Muscle of leg (tissue), 16 donors: ENCODE measurements at places on chromosomes 12 and 14.

GRCh38 chr12:96302687-96303310, 97.4 kb downstream of the CDK17 start:
- no peak for DNase-seq
- H3K27me3 ChIP-seq, result no peaks in the 10 kb centered on the region
- no peaks in the 10 kb centered on the region for H3K4me1 ChIP-seq
- H3K4me3 ChIP-seq, result no peak overlapping the region
- H3K36me3 ChIP-seq, result peaks cover 5% of the 10 kb centered on the region

- H3K36me3 ChIP-seq, result no peaks in the 10 kb centered on the region
- H3K27ac ChIP-seq, result no peak overlapping the region
- no peaks in the 10 kb centered on the region for H3K27me3 ChIP-seq
- no peak for DNase-seq
Measured at GRCh38 chr14:29803045-29803444, 124.6 kb downstream of the PRKD1 start.

DNA sequence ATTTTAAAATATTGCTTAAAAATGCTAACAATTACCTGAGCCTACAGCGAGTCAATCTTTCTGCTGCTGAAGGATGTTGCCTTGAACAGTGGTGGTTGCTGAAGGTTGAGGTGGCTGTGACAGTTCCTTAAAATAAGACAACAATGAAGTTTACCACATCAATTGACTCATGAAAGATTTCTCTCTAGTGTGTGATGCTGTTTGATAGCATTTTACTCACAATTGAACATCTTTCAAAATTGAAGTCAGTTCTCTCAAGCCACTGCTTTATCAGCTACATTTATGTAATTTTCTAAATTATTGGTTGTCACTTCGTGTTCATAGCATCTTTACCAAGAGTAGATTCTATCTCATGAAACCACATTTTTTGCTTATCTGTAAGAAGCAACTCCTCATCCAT, 20.3 kb downstream of the CMAS start:
- no peak overlapping the region for H3K27ac ChIP-seq
- H3K36me3 ChIP-seq, result peaks cover 8% of the 10 kb centered on the region
- no peaks in the 10 kb centered on the region for H3K4me1 ChIP-seq
- no peaks in the 10 kb centered on the region for H3K27me3 ChIP-seq
- no peak overlapping the region for H3K4me3 ChIP-seq

DNA sequence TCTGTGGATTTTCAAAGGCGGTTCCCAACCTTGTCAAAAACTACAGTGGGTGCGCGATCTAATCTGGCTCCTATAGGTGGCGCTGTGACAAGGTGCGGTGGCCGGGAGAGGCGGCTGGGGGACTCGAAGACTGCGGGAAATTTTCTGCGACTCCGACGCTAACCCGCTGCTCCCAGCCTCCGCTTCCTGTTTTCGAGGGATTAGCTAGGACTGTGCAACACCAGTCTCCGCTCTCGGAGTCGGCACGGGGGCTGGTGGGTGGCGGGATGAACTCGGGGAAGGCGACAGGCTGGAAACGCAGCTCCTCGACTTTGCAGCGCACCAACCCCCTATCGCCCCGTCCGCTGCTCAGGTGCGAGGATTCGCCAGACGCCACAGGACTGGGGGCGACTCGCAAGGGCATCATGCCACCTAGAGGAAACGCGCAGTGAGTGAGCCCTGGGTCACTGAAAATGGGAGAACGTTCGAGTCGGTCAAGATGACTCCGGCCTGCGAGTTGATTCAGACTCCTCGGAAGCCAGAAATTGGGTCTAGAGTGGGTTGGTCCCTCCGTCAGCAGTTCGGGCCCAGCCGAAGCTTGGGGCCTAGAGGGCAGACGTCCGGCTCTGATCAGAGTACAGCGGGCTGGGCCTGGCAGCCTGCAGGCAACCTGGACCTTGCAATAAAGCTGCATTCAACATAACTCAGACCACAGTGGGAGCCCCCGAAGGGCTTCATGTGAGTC, 5.5 kb upstream of the PAX9 start:
- no peak for DNase-seq
- H3K27ac ChIP-seq, result no peak overlapping the region
- peaks cover 91% of the 10 kb centered on the region for H3K27me3 ChIP-seq
- no peak overlapping the region for H3K4me3 ChIP-seq
- no peaks in the 10 kb centered on the region for H3K36me3 ChIP-seq

DNA sequence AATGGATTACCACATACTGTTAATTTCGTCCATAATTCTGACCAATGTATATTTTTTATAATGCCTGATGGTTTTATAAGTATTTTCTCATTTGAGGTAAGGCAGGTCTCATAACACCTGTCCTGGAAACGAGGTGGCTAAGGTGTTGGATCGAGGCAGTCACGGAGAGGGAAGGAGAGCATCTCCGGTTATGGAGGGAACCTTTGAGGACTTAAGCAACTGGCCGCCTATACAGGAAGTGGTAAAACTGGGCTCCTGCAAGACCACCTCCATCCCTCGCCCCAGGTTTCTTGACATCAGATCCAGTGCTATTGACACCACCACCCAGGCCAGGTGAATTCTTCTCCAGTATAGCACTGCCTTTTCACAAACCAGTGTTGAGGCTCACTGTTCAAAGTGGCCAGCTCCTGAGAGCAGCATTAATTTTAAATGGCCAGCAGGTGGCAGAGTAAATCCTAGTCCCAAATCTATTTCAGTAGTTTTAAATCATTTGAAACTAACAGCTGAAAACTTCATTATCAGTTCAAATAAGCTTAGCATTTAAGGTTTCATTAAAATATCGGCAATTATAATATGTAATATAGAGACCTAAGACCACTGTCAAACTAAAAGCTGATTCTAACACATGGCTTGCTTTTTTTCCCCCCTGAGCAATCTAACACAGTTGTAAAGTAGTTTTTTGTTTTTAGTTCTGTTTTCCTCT, 100.8 kb downstream of the PPM1A start:
- no peak overlapping the region for H3K27ac ChIP-seq
- peak; percentile 76 for DNase-seq
- peak overlapping the region; percentile 3 for H3K4me3 ChIP-seq

GRCh38 chr14:29804481-29805266, 123.0 kb downstream of the PRKD1 start:
- no peaks in the 10 kb centered on the region for H3K36me3 ChIP-seq
- no peak overlapping the region for H3K27ac ChIP-seq
- no peaks in the 10 kb centered on the region for H3K4me1 ChIP-seq
- DNase-seq, result no peak
- no peaks in the 10 kb centered on the region for H3K27me3 ChIP-seq

GRCh38 chr12:15979096-15980092, 68.3 kb downstream of the DERA start:
- H3K4me1 ChIP-seq, result peaks cover 6% of the 10 kb centered on the region
- H3K36me3 ChIP-seq, result peaks cover 5% of the 10 kb centered on the region
- H3K27me3 ChIP-seq, result no peaks in the 10 kb centered on the region
- H3K27ac ChIP-seq, result peak overlapping the region; percentile 44
- H3K4me3 ChIP-seq, result no peak overlapping the region
- peak; percentile 31 for DNase-seq

DNA sequence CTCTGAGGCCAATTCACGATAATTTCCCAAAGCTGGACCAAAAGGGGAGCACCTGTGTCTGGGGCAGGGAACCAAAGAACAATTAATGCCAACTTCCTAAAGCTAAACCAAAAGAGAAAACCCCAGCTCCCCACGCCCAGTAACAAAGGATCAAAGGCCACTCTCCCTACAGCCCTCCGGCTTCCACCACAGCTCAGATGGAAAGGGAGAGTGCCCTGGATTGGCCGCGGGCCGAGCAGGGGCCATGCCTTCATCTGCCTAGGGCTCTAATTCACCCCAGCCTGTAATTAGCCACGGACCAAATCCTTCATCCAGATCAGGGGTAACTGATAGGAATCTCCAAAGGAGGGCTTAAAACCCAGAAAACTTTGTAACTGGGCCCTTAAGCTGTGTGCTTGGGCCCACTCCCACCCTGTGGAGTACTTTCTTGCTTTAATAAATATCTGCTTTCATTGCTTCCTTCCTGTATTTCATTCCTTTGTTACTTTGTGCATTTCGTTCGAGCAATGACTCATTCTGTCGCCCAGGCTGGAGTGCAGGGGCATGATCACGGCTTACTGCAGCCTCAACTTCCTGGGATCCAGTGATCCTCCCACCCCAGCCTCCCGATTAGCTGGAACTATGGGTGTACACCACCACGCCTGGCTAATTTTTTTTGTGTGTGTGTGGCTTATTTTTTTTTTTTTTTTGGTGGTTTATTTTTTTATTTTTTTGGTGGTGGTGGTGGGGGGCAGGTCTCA, 65.5 kb upstream of the PPP4R3A start:
- H3K36me3 ChIP-seq, result no peaks in the 10 kb centered on the region
- peaks cover 4% of the 10 kb centered on the region for H3K4me1 ChIP-seq
- no peak overlapping the region for H3K4me3 ChIP-seq
- no peak overlapping the region for H3K27ac ChIP-seq
- no peak for DNase-seq
- peaks cover 25% of the 10 kb centered on the region for H3K27me3 ChIP-seq

GRCh38 chr12:109604132-109604585, 30.6 kb downstream of the MVK start:
- H3K4me3 ChIP-seq, result no peak overlapping the region
- H3K27me3 ChIP-seq, result peaks cover 6% of the 10 kb centered on the region
- H3K27ac ChIP-seq, result no peak overlapping the region
- peaks cover 37% of the 10 kb centered on the region for H3K4me1 ChIP-seq
- DNase-seq, result no peak

GRCh38 chr12:123971770-123972456, 718 bp downstream of the CCDC92 start:
- H3K27ac ChIP-seq, result peak overlapping the region; percentile 79
- peaks cover 10% of the 10 kb centered on the region for H3K36me3 ChIP-seq
- H3K27me3 ChIP-seq, result no peaks in the 10 kb centered on the region

GRCh38 chr14:80977221-80977620, 21.8 kb downstream of the TSHR start:
- peaks cover 4% of the 10 kb centered on the region for H3K4me1 ChIP-seq
- no peak overlapping the region for H3K4me3 ChIP-seq
- no peaks in the 10 kb centered on the region for H3K27me3 ChIP-seq
- no peak overlapping the region for H3K27ac ChIP-seq
- H3K36me3 ChIP-seq, result no peaks in the 10 kb centered on the region

GRCh38 chr12:14993537-14994266, 20.9 kb downstream of the PDE6H start:
- H3K4me1 ChIP-seq, result no peaks in the 10 kb centered on the region
- H3K27ac ChIP-seq, result no peak overlapping the region
- DNase-seq, result no peak
- no peaks in the 10 kb centered on the region for H3K36me3 ChIP-seq
- H3K27me3 ChIP-seq, result no peaks in the 10 kb centered on the region

DNA sequence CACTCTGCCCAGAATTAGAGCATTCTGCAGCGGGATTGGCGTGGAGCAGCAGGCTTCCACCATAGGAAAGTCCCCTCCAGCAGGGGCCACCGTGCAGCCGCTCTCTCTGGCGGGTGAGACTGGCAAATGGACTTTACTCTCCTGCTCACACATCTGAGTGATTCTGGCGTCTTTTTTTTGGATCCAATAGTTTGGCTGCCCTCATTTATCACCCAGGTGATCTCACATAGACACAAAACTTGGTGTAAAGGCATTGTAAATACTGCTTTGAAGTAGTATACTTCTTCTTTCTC, 130.3 kb downstream of the TGFB3 start:
- DNase-seq, result no peak
- no peak overlapping the region for H3K4me3 ChIP-seq
- H3K27me3 ChIP-seq, result no peaks in the 10 kb centered on the region
- no peaks in the 10 kb centered on the region for H3K4me1 ChIP-seq
- H3K36me3 ChIP-seq, result peaks cover 3% of the 10 kb centered on the region
- H3K27ac ChIP-seq, result no peak overlapping the region

DNA sequence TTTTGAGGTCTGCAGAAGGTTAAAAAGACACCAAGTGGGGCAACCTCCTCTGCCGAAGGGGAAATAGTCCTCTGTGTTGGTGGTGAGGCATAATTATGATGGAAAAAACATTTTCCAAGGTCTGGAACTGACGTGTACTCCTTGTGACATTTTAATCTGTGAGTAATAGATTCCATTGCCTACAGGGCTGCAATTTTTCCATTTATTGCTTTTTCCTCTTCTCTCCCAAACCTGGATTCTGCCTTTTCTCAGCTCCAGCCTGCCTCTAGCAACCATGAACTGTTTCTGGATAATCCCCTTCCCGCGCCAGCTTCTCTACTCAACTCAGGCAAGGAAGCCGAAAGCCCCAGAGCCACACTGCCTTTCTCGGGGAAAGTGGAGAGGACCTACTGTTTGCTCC, 230.1 kb upstream of the PLXNC1 start:
- no peaks in the 10 kb centered on the region for H3K4me1 ChIP-seq
- no peak overlapping the region for H3K4me3 ChIP-seq
- H3K27ac ChIP-seq, result peak overlapping the region; percentile 8
- peak; percentile 74 for DNase-seq
- H3K36me3 ChIP-seq, result no peaks in the 10 kb centered on the region
- no peaks in the 10 kb centered on the region for H3K27me3 ChIP-seq

- peaks cover 7% of the 10 kb centered on the region for H3K4me1 ChIP-seq
- no peaks in the 10 kb centered on the region for H3K27me3 ChIP-seq
Measured at GRCh38 chr12:20525064-20525610, 156.8 kb downstream of the PDE3A start.

GRCh38 chr12:41310367-41310766, 122.2 kb downstream of the PDZRN4 start:
- no peaks in the 10 kb centered on the region for H3K36me3 ChIP-seq
- no peaks in the 10 kb centered on the region for H3K27me3 ChIP-seq
- no peaks in the 10 kb centered on the region for H3K4me1 ChIP-seq
- DNase-seq, result no peak

DNA sequence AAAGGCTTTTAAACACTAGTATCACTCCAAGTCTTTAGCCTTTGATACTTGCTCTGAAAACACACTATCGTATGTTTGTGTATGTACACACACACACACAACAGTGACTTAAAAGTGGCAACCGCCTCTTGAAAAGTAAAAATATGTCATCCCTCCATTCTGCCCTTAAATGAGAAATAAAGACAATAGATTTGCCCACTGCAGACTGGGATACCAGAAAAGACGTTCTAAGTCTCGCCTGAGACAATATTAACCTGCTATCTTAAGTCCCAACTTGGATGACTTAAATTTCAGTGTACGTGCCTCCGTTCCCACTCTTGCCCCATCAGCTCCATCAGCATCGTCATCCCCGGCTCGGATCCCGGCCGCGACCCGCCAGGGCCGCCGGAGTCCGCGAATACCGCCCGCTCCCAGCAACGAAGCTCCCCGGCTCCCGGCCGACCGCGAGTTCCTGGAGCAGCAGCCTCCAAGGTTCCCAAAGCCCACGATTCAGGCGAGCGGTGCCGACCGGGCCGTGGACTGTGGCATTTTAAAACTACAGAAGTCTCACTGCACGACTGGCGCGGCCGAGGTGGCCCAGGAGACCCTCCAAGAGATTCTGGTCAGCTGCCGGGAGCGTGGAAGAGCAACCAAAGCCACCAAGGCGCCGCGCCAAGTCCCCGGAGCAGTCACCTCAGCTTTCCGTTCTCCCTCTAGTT, 2.8 kb upstream of the ARID2 start:
- peaks cover 2% of the 10 kb centered on the region for H3K4me1 ChIP-seq
- peak overlapping the region; percentile 96 for H3K4me3 ChIP-seq
- DNase-seq, result no peak
- no peaks in the 10 kb centered on the region for H3K27me3 ChIP-seq
- peak overlapping the region; percentile 99 for H3K27ac ChIP-seq

GRCh38 chr14:39680777-39681176, 248.5 kb upstream of the FBXO33 start:
- no peaks in the 10 kb centered on the region for H3K36me3 ChIP-seq
- DNase-seq, result no peak
- no peak overlapping the region for H3K27ac ChIP-seq
- H3K27me3 ChIP-seq, result no peaks in the 10 kb centered on the region
- H3K4me3 ChIP-seq, result no peak overlapping the region
- H3K4me1 ChIP-seq, result no peaks in the 10 kb centered on the region

- H3K36me3 ChIP-seq, result peaks cover 35% of the 10 kb centered on the region
- no peak for DNase-seq
- H3K4me3 ChIP-seq, result no peak overlapping the region
Measured at GRCh38 chr12:122304924-122305323, 38.6 kb upstream of the VPS33A start.

GRCh38 chr14:68691031-68691791, 101.7 kb downstream of the ZFP36L1 start:
- no peaks in the 10 kb centered on the region for H3K27me3 ChIP-seq
- H3K4me1 ChIP-seq, result peaks cover 52% of the 10 kb centered on the region
- H3K4me3 ChIP-seq, result no peak overlapping the region
- H3K27ac ChIP-seq, result no peak overlapping the region
